ENCODE measurements at places on chromosomes 4 and X.

- peak overlapping the region; percentile 86 for H3K27ac ChIP-seq
- DNase-seq = peak; percentile 56
- H3K4me3 ChIP-seq = no peak overlapping the region
- peaks cover 72% of the 10 kb centered on the region for H3K36me3 ChIP-seq
- H3K27me3 ChIP-seq = peaks cover 16% of the 10 kb centered on the region
Measured at GRCh38 chr4:150209140-150209829, 131.0 kb downstream of the DCLK2 start.

GRCh38 chr4:1793496-1793840 is 375 bp downstream of the FGFR3 start:
- no peak overlapping the region for H3K27ac ChIP-seq
- H3K27me3 ChIP-seq = peaks cover 14% of the 10 kb centered on the region
- no peak overlapping the region for H3K4me3 ChIP-seq

DNA sequence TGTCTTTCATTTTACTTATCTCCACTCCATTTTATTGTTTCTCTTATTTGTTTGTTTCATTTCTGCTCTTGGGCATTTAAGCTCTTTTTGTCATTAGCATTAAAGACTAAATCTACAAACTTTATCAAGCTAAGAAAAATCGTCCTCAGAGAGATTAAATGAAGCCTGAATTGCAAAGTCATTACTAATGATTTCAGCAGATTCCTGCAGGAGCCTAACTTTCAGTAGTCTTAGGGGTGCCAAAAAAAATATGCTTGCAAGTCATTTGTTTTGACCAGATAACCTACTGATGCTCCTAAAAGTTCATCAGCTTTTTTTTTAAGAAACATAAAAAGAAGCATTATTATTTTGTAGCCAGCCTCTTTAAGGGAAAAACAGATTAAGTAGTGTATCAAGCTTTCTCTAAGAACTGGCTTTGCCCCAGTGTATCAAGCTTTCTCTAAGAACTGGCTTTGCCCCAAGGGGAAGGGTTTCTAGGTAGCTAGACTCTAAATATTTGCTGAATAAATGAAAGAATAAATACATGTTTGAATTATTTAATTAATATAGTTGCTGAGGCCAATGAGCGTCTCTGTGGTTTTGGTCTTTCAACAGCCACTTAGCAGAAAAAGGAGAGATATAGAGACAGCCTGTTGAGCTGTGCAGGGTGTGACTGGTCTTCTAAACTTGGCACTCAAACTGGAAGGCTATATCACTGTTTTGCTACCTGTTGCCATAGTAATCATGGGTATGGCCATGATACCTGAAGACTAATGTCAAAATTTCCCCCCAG is 174.2 kb downstream of the BTC start:
- H3K27ac ChIP-seq = no peak overlapping the region
- H3K36me3 ChIP-seq = peaks cover 4% of the 10 kb centered on the region
- no peak for DNase-seq
- H3K4me1 ChIP-seq = peaks cover 39% of the 10 kb centered on the region
- H3K27me3 ChIP-seq = peaks cover 12% of the 10 kb centered on the region

GRCh38 chr4:85543832-85544231 is 68.9 kb downstream of the ARHGAP24 start:
- H3K36me3 ChIP-seq = no peaks in the 10 kb centered on the region
- no peak overlapping the region for H3K27ac ChIP-seq
- no peak overlapping the region for H3K4me3 ChIP-seq
- H3K27me3 ChIP-seq = no peaks in the 10 kb centered on the region

DNA sequence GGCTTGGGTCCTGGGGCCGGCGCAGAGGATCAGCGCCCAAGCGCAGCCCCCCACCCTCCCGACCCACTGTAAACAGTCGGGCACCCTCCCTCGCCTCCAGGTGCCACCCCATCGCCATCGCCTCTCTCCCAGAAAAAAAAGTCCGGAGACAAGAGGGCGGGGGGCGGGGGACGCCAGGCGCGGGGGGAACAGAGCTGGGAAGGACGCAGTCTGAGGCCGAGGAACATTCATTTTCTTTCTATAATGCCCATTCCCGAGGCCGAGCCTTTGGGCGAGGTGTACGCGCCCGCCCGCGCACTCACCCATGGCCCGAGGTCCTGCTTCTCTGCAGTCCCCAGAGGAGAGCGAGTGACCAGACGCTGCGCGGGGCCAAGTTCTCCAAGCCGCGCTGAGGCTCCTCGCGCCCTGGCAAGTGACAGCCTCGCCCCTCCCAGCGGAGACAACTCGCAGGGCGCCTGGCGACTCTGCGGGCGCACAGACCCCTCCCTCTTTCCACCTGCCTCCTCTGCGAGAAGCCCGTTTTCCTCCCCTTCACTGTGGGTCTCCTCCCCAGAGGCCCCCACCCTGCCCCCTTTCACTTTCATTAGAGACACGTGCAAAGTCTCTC is 63.5 kb upstream of the WDR17 start:
- no peaks in the 10 kb centered on the region for H3K36me3 ChIP-seq
- H3K4me1 ChIP-seq = peaks cover 15% of the 10 kb centered on the region
- peaks cover 29% of the 10 kb centered on the region for H3K27me3 ChIP-seq
- no peak overlapping the region for H3K27ac ChIP-seq
